Frontal cortex (tissue), 4 donors: ENCODE measurements at places on chromosomes 11 and 22. TPM values are rescaled to one million over a fixed set of nuclear protein-coding genes. Genes with fewer than 3 reads are reported as not detected.

Gene GRIA4
- total RNA-seq, result 63.2 TPM

Gene UBQLNL
- under 0.01 TPM for total RNA-seq

Gene OR52E8
- not detected for total RNA-seq

Gene CDC42BPG
- under 0.01 TPM for total RNA-seq

GRCh38 chr11:6695377-6695776 is 12.2 kb upstream of the MRPL17 start:
- no peak for DNase-seq

DNA sequence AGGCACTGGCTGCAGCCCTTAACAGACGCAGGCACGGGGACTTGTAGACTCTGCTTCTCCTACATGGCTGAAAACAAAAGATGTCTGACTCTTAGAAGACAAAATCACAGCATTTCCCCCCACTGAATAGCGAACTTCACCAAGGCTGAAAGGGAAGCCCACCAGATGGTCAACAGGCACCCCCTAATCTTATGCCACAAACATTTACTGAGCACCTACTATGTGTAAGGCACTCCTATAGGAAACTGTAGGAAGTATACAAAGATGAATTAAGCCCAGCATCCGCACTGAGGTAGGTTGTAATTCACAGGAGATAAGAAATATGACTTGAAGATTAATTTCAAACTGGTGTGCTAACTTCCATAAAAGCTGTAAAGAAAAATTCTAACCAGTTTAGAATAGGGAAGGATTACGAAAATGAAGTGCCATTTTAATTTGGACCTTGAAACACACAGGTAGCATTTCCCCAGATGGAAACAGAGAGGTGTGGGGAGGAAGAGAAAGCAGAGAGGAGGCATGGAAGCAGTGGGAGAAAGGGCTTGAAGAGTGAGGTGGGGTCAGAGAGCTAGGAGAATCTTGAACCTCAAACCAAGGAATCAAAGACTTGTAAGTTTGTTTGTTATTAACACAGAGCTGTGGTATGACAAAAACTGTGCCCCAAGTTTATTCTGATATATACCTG is 38.1 kb downstream of the NUMA1 start:
- DNase-seq, result no peak

DNA sequence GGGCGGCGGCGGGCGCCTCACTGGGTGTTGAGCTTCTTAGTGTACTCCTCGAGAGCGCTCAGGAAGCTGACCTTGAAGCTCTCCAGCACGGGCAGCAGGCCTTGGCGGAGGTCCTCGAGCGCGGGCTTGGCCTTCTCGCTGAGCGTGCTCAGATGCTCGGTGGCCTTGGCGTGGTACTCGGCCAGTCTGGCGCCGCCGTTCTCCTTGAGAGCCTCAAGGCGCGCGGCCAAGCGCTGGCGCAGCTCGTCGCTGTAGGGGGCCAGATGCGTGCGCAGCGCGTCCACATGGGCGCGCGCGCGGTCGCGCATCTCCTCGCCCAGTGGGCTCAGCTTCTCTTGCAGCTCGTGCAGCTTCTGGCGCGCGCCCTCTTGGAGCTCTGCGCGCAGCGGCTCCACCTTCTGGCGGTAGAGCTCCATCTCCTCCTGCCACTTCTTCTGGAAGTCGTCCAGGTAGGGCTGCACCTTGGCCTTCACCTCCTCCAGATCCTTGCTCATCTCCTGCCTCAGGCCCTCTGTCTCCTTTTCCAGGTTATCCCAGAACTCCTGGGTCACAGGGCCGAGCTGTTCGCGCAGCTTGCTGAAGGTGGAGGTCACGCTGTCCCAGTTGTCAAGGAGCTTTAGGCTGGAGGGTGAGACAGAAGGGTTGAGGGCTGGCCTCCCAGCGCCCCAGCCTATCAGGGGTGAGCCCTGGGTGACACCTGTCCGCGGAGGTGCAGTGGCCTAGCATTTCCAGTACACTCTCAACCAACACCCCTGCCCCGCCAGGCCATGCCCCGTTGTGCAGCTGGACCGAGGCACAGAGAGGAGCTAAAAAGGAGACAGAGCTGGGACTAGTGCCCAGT is 1.4 kb downstream of the APOA1 start:
- peak; percentile 79 for DNase-seq

DNA sequence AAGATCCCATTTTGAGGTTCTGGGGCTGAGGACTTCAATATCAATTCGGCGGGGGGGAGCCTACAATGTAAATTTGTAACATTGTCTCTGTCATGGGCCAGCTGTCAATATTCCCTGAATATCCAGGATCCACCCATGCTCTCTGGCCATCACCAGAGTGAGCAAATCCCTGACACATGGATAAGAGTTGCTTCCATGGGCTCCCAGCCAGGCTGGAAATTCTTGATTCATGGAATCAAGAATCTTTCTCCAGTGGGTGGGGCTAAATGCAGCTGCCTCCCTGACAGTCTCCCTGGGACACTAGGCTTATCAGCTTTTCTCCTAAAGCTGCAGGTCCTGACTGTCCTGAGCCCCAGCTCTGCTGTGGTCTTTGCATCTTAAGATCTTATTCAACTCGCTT is 86.9 kb upstream of the IGLL5 start:
- no peak for DNase-seq

GRCh38 chr22:25025491-25026400 is 73.2 kb downstream of the KIAA1671 start:
- no peak for DNase-seq

- DNase-seq, result no peak
Measured at GRCh38 chr11:73652856-73653559, 6.6 kb downstream of the PLEKHB1 start.

GRCh38 chr11:12123273-12123672 is 12.9 kb downstream of the MICAL2 start:
- DNase-seq, result no peak
